Neural crest cell (in vitro differentiated cells): ENCODE measurements at places on chromosomes 16 and 17. TPM values are rescaled to one million over a fixed set of nuclear protein-coding genes. Genes with fewer than 3 reads are reported as not detected.
A peak's percentile ranks its signal among the peaks of the same experiment; 100 is the strongest.

DNA sequence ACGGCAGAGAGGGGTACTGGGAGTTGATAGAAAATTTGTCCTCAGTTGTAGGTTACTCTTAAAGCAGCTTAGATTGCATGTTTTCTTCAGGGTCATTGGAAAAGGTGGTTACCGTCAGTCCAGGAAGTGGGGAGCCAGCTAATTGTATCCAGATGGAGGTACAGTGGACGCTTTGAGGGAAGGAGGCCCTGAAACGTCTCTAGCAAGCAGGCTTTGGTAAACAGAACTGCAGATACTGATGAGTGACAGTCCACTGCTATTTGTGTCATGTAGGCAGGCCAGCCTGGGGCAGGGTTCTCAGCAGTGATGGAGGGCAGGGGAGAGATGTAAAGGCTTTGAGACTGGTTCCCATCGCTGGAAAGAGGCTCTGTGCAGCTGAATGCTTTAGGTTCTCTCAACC lies 30.2 kb upstream of the ST6GALNAC1 start:
- DNase-seq: no peak
- no peaks in the 10 kb centered on the region for H3K36me3 ChIP-seq
- H3K27me3 ChIP-seq: no peaks in the 10 kb centered on the region
- peaks cover 23% of the 10 kb centered on the region for H3K4me1 ChIP-seq
- no peak overlapping the region for H3K27ac ChIP-seq
- H3K4me3 ChIP-seq: peak overlapping the region; percentile 47

DNA sequence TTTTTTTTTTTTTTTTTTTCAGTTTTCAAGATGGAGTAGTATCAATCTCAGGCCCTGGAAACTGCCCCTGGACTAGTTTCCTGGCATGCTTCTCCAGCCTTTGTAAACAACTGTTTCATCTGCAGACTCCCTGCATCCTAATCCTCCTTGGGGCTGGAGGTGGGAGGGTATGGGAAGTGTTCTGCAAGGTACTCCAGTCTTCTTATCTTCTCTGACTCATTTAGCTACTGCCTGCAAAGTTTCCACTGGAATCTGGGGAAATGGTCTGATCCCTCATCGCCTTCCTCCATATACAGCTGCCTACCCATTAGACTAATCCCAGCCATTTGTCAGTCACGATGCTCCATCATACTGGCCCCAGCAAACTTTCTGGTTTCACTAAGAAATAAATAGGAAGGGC lies 21.5 kb downstream of the COPZ2 start:
- H3K4me1 ChIP-seq: peaks cover 75% of the 10 kb centered on the region
- peak overlapping the region; percentile 73 for H3K27ac ChIP-seq

DNA sequence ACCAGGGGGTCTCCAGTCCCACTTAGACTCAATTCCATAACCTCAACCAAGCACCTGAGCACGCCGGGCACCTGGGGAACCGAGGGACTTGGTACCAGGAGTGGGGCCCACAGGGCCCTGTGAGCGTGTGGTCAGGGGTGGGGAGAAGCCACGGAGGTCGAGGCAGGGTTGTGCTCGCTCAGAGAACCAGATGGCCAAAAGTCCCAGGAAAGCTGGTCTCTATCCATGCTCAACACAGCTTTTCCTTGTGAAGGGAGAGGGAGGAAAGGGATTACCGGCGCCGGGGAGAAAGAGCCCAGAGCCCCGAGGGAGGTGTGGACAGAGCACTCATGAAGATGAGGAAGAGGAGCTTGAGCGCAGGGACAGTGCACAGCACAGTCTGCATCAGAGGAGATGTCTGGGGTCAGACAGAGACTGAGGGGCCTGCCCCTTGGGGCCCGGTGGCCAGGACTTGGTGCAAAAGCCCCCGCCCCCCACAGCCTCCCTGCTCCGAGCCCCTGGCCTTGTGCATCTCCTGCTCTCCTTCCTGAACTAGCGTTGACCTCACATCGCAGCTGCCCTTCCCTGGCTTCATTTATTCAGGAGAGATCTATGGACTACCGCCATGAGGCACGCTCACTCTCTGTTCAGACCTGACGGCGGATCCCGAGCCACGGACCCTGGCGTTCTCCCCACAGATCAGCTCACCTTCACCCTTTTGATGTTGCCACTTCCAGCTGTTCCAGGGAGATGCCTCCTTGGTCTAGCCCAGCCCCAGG lies 355.4 kb upstream of the TNRC6C start:
- no peak for DNase-seq
- no peaks in the 10 kb centered on the region for H3K27me3 ChIP-seq
- H3K27ac ChIP-seq: peak overlapping the region; percentile 71
- H3K36me3 ChIP-seq: no peaks in the 10 kb centered on the region

DNA sequence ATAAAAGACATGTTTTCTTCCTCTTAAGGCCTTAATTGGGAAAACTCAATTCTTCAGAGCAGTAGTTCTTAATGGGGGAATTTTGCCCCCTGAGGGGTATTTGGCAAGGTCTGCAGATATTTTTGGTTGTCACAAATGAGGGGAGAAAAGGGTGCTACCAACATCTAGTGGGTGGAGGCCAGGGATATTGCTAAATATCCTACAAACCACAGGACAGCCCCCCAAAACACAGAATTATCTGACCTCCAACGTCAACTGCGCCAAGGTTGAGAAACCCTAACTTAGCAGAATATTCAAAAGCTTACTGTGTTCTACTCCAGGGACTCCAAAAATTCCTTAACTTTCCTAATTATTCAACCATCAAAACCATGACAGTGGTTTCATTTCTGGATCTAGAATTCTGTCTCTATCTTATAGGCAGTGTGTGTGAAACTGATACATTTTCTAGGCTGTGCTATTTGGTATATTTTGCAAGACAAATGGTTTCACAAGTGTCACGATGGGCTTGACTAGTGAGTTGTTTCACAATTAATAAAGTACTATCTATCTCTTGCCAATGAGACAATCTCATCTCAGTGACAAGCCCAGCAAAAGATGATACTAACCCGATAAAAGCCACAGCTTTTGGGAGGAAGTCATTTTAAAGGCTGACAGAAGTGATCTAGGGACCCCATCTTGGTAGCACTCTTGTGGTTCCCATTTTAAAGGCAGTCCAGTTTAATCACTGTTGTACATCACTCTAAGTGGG lies 14.7 kb downstream of the TXNDC11 start:
- H3K27ac ChIP-seq: no peak overlapping the region
- H3K4me3 ChIP-seq: no peak overlapping the region
- peaks cover 6% of the 10 kb centered on the region for H3K4me1 ChIP-seq
- H3K36me3 ChIP-seq: peaks cover 3% of the 10 kb centered on the region

Gene GP2
- not detected in 2 replicates for total RNA-seq

- H3K27ac ChIP-seq: no peak overlapping the region
- no peak for DNase-seq
- no peaks in the 10 kb centered on the region for H3K36me3 ChIP-seq
- peaks cover 39% of the 10 kb centered on the region for H3K27me3 ChIP-seq
- H3K4me1 ChIP-seq: peaks cover 15% of the 10 kb centered on the region
These were observed 11.3 kb upstream of the RBFOX3 start for GRCh38 chr17:79622122-79622601.
